Common myeloid progenitor, CD34-positive (primary cell): ENCODE measurements at places on chromosomes 1 and 21.
A peak's percentile ranks its signal among the peaks of the same experiment; 100 is the strongest.

DNA sequence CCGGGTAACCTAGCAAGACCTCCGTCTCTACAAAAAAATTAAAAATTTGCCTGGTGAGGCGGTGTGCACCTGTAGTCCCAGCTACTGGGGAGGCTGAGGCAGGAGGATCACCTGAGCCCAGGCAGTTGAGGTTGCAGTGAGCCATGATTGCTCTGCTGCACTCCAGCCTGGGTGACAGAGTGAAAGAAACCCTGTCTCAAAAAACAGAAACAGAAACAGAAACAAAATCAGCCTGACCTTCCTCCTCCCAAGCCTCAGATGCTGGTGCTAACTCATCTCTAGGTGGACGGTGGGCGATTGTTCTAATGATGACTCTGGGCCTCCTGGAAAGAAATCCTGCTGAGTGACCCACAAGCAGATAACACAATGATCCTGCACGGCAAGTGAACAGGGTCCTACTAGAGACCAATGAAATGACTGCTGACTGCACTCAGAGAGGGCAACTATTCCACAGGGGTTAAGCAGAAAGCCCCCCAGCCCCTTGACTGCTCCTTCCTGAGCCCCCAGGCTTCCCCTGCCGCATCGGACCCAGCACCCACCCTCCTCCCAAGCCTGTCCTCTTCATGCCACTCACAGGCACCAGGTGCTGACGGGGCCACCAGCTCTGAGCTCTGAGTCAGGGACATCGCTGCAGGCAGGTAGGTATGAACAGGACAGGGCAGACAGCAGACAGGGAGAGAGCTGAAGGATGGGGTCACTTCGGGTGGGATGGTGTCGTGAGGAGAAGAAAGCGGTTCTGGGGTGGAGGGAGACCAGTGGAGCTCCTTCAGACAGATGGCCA lies 27.8 kb upstream of the LRRC38 start:
- DNase-seq = no peak

- DNase-seq = no peak
Observed at GRCh38 chr1:90357995-90358394, 359.1 kb downstream of the BARHL2 start.

DNA sequence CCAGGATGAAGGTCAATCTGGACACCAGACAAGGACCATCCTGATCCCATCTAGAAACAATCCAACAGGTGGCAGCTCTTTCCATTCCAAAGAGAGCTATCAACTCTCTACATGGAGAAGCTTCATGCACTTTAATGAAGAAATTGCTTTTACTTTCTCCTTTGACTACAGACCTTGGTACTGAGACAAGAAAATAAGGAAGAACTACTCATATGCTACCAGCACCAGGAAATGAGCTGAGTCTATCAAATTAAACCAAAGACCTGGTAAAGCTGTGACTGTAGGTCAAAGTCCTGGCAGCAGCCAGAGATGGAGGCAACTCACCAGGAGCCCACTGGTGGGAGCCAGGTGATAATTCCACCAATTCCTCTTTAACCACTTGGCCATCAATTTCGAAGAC lies 64.3 kb upstream of the LRRC8B start:
- DNase-seq = peak; percentile 64

- DNase-seq = peak; percentile 44
Observed at GRCh38 chr1:19445417-19446342, 39.7 kb downstream of the CAPZB start.

DNA sequence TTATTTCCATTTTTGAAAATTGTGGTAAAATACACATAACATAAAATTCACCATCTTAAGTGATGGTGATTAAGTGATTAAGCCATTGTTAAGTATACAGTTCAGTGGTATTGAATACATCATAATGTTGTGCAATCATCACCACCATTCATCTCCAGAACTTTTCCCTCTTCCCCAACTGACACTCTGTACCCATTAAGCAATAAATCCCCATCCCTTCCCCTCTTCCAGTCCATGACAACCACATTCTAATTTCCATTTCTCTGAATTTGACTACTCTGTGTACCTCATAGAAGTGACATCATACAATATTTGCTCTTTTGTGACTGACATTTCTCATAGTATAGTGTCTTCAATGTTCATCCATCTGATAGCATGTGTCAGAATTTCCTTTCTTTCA lies 124.8 kb downstream of the DISC1 start:
- DNase-seq = no peak

DNA sequence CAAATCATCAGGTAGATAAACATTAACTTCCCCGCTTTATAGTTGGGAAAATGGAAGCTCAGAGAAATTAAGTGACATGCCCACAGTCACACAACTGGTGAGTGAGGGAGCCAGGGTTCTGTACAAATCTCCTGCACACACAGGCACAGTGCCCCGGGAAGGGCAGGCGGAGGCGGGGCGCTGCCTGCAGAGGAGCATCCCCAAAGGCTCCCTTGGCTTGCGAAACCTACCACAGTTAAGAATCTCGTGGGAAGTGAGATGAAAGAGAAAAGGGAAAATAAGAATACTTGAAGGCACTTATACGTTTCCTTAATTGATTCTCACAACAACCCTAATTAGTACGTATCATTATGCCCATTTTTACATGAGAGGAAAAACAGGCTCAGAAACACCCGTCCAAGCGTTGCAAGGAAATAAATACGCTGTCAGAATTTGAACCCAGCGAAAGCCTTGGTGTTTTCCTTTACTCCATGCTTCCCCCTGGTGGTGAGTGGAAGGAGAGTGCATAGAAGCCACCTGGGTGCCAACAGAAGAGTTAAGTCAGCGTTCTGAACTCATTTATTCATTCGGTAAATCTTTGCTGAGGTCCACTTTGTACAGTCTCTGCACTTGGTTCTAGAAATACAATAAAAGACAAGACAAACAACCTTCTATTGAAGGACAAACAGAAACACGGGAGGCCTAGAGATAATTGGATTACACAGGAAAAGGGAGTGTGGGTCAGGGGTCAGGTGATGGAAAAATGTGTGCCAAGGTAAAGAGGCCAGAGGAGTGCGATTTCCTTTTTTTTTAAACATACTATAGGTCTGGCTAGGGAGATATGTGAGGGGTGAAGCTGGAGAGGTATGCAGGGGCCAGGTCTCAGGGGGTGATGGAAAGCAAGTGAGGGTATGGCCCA lies 28.4 kb downstream of the ACP6 start:
- peak; percentile 48 for DNase-seq

- DNase-seq = no peak
Observed at GRCh38 chr1:94734963-94735901, 84.9 kb upstream of the SLC44A3 start.

- no peak for DNase-seq
Observed at GRCh38 chr21:25949701-25950100, 214.9 kb downstream of the GABPA start.

DNA sequence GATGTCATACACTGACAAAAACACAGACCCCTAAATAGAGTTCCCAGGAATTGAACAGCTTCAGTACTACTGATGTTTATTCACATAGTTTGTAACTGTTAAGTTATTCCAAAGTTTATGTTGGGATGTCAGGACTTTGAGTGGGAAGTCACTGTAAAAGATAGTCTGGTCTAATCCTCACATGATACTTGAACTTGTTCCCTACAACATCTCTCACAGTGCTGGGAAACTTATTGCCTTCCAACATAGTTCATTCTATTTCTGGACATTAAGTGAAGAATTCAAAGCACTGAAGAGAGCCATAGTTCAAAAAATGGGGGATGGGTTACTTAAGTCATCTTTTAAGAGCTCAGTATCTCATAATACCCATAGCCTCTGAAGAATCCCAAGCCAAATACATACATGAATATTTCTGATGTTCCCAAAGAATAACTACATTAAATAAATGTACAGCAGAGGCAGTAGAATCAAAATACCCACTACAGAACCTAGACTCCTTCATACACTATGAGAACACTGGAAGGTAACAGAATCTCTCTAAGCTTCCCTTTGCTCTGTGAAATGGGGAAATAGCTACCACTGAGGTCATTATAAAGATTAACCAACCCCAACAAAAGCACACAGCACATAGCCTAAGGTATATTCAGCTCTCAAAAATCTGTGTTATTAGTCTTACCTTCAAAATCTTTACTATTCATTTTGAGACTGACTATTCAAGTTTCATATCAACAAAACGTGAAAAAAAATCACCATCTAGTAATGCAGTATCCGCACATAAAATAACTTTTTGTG lies 81.4 kb downstream of the ESRRG start:
- no peak for DNase-seq

DNA sequence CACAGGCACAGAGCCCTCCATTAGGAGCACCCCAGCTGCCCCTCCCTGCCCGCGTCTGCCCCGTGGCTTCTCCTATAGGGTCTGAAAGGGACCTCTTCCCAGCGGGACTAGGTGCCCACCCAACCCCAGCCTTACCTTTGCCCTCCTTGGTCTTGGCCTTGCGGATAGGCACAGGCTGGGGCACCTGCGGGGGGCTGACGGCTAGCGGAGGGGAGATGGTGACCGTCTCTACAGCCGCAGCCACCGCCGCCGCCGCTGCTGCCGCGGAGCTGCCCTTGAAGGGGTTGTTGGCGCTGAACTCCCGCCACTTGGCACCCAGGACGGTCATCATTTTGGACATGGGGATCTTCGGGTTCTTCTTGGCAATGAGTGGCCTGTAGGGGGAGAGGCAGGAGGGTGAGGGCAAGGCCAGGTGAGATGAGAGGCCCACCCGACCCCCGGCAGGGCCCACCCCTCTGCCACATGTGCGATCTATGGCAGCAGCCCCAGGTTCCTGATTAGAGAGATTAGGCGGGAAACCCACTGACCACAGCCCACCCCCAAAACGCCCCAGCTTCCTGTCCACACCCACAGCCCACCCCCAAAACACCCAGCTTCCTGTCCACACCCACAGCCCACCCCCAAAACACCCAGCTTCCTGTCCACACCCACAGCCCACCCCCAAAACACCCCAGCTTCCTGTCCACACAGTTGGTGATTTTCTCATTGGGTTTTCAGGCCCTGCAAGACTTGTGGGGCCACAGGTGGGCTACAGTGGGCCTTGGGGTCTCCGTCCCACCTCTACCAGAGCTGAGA lies 25.4 kb downstream of the CHD5 start:
- peak; percentile 45 for DNase-seq

GRCh38 chr1:2465371-2466269 lies 10.5 kb upstream of the PLCH2 start:
- no peak for DNase-seq

GRCh38 chr21:26032263-26032662 lies 138.3 kb downstream of the APP start:
- DNase-seq = no peak

GRCh38 chr21:41712730-41713129 lies 54.1 kb downstream of the RIPK4 start:
- peak; percentile 46 for DNase-seq

DNA sequence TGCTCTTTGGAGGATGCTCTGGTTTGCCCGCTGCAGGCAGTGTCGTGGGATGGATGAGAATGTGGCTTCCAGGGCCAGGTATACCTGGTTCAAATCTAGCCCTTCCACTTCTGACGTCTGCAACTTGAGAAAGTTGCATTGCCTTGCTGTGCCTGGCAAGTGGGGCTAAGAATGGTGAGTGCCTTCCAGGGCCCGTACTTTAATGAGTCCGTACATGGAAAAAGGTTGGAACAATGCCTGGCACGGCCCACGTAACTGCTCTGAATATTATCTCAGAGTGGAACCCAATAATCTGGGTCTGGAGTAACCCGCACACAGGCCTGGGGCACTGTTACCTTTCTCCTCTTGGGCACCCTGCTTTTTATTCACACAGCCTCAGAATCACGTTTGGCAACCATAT lies 146.7 kb upstream of the EDN2 start:
- no peak for DNase-seq

DNA sequence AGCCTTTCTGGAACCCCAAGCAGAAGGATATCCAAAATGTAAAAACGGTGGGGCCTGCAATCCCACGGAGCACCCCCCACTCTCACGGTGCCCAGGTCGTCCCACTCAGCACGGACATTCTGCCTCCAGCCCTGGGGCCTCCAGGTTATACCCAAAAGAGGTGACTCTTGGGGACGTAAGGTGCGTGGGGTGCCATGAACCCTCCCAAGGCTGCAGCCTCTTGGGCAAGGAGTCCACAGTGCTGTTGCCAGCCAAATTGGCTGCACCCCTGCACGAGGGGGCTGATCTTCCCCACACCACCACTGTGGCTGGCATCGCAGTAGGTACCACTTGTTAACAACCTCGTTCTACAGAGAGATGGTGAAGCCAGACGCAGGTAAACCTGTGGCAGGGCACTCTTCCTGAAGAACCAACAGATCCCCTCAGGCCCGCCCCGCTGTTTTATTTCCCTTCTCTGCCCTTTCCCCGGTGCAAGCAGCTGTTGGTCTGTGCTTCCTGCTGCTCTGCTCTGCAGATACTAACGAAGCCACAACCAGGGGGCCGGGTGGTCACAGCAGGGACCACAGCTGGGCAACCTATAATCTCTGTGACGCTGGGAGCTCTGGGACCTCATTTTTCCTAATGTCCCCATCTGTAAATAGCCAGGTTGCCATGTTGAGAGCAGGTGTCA lies 8.7 kb downstream of the TFF3 start:
- DNase-seq = peak; percentile 87

- DNase-seq = peak; percentile 55
Observed at GRCh38 chr1:29453502-29454240, 217.3 kb downstream of the PTPRU start.

GRCh38 chr1:64245495-64245894 lies 42.1 kb downstream of the UBE2U start:
- DNase-seq = no peak

- no peak for DNase-seq
Observed at GRCh38 chr21:28250946-28251345, 741.7 kb downstream of the LTN1 start.

DNA sequence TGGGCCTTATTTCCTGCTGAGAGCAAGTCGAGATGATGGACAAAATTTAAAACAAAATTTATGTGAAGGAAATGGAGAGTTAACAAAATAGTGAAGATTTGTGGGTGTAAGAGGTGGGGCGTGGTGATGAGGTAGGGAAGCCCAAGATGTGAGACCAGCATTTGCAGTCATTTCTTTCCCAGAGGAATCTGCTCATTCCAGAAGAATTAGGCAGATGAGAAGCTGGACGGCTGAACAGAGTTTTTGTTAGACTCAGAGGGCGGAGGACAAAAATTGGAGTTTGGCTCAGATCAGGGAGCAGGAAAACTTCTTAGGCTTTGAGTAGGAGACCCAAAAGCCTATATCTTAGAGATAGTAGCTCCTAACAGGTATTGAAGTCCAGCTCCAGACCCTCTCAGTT lies 65.3 kb downstream of the CAMTA1 start:
- no peak for DNase-seq

DNA sequence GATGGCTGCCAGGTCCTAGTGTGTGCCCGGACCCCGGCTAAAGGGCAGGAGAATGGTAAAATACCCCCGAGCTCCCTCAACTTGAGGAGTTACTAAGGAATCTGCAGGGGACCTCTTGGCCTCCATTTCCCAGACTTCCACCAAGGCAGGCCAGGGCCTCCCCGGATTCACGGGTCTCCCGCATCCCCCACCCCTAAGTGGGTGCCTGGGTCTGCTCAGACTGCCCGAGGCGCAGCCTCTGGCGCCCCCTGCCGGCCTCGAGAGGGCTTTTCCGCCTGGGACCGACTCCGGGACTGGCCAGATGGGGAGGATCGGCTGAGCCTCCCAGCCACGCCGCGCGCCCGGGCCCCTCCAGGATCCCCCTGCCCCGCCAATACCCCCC lies 1.7 kb downstream of the PLEKHG5 start:
- peak; percentile 64 for DNase-seq
